ENCODE measurements at places on chromosomes 7 and 10. TPM values are rescaled to one million over a fixed set of nuclear protein-coding genes. Genes with fewer than 3 reads are reported as not detected.

DNA sequence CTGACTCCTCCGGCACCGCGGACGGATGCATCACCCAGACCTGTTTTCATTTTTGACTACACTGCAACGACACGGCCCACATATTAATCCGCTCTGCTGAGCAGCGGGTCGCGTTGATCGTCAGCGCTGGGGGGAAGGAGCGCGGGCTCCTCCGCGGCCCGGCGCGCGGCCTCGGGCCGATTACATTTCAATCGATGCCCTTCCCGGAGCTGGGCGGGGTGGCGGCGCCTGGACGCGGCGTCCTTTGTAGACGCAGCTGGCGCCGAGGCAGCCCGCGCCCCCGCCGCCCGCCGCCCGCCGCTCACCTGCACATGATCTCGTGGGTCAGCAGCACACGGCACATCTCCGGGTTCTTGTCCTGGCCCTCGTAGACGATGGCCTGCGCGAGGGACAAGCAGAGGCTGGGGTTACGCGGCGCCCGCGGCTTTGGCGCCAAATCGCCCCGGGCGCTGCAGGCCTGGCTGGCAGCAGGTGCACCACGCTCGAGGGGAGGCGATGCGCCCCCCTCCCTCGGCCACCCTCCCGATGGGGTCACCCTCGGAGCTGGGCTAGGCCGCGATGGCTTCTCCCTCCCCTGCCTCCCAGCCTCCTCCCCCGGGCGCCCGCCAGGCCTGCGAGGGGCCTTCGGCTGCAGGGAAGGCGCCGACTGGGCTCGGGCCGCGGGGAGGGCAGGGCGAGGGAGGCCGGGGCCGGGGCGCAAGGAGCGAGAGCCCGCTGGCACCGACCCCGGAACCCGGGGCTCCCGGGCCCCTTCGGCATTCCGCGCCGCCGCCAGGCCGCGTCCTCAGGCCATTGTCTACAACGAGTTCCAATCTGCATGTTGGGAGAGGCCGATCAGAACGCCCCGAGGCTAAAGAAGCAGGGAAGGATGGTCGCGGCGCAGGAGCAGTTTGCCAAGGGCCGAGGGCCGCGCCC is 5.2 kb downstream of the EBF3 start:
- DNase-seq = no peak

The AGMO gene
- polyA plus RNA-seq = 1.3 TPM

GRCh38 chr7:111362506-111363054 is 199.7 kb downstream of the IMMP2L start:
- no peak for DNase-seq

DNA sequence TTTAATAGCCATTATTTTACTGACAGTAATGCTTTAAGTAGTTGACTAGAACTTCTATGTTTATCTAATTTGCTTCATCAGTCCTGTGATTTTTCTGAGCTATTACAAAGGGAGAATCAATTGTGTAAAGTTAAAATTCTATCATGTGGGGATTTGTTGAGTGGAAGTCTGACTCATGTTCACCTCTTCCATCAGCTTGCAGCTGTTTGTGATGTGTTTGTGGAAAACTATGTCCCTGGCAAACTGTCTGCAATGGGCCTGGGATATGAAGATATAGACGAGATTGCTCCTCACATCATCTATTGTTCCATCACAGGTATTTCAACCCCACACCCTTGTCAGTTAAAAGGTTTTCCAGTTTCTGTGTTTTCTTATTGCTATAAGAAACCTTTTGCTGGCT is 59.9 kb downstream of the SUGCT start:
- DNase-seq = no peak

DNA sequence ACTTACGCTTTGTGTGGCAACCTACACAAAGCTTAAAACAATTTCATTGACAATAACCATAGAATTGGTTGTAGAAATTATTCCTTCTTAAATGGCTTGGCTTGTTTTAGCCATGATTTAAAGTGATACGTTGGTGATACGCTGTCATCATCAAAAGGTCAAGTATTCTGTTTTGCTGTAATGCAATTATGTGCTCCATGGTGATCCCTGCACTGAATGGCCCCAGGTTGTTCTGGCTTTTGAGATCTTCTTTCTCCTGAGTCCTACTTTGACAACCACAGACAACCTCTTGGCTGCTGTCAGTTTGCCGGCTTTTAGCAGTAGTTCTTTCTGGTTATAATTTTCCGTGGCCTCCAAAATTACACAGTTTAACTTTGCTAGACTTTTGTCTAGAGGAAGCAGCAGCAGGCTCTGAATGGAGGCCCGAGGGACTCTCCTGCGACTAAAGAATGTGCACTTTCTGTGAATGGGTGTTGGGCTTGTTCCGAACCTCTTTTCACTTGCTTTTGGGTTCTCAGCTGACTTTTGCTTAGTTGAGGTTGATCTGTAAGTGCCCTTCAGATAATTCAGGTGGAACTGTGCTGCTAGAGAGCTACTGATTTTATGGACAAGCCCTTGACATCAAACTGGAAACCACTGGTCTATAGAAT is 104.7 kb downstream of the TMEM178B start:
- no peak for DNase-seq

The HABP2 gene
- 0.50 TPM for polyA plus RNA-seq

DNA sequence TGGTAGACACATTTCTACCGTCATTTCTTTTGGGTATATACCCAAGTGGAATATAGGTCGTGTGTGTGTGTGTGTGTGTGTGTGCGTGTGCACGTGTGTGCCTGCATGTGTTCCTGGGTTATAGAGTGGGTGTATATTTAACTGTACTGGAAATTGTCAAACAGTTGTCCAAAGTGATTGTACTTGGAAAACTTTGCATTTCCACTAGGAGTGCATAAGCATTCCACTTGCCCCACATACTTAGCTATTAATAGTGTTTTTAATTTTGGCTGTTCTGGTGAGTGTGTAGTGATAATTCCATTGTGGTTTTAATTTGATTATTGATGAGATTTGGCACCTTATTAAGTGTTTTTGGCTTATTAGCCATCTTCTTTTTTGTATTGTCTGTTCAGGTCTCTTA is 25.9 kb downstream of the TRUB1 start:
- no peak for DNase-seq

- DNase-seq = no peak
Measured at GRCh38 chr10:31081937-31082840, 50.5 kb upstream of the ZNF438 start.

- no peak for DNase-seq
Measured at GRCh38 chr10:23157691-23158369, 34.3 kb upstream of the PTF1A start.

DNA sequence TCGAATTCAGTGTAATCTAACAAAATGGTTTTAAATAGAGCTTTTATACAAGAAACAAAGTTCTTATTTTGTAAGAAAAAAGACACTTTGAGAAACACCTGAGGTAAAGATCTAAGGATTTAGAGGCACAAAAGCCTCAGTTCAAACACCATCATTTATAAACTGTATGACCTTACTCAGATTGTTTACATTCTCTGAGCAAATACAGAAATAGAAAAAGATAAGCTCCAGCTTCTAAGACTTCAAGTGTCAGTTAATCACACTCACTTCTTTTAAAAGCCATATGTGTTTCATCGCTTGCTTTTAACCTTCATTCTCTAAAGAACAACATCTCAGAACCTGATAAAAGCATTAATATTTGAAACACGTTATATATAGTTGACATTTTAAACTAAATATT is 27.9 kb downstream of the CADPS2 start:
- no peak for DNase-seq

The ARL5B gene
- polyA plus RNA-seq = 54.9 TPM

GRCh38 chr7:115056019-115056418 is 134.1 kb downstream of the MDFIC start:
- no peak for DNase-seq

DNA sequence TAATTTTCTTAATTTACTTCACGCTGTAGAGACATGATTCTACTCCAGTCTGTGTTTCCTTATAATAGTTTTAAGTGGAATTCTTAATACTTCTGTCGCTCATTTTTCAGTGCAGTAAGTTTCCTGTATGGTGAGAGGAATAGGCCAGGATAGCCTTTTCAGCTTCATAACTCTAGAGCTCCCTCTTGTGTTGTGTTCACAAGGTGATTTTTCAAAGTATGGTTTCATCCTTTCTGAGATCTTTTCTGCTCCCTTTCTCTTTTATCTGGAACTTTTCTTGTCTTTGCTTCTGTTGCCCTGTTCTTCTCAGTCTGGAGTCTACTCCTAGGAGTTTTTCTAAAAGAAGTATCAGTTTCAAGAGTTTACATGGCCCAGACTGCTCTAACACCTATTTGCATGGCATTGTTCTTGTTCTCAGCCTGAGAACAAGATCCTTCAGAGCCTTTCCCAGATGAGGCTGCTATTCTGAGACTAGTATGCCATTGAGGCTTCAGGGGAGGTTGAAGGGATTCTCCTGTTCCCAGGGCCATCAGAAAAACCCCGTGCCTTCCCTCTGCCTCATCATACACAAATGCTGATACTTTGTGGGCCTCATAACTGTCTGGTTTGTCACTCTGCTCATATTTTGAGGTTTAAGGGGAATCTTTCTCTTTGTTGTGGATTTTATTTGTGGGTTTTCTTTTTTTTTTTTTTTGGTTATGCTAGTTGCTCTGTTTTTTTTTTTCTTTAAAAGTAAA is 21.8 kb downstream of the NET1 start:
- no peak for DNase-seq

GRCh38 chr7:36216063-36216684 is 63.1 kb downstream of the EEPD1 start:
- no peak for DNase-seq

DNA sequence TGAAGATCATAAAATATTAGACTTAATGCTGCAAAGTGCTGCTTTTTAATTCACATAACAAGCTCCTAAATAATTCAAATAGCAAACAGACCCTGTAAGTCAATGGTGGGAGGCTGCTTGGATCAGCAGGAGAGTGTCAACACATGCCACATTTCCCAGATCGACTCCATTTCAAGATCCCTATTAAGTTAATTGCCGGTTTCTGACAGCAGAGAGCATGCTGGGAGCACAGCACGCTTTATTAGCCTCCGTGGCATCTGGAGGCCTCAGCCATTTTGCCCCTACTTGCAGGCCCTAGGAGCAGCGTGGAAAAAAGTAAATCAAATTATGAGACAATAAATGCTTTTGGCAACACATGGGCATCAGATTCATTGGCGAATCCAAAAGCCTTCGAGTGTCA is 201.0 kb downstream of the EMX2 start:
- DNase-seq = no peak

DNA sequence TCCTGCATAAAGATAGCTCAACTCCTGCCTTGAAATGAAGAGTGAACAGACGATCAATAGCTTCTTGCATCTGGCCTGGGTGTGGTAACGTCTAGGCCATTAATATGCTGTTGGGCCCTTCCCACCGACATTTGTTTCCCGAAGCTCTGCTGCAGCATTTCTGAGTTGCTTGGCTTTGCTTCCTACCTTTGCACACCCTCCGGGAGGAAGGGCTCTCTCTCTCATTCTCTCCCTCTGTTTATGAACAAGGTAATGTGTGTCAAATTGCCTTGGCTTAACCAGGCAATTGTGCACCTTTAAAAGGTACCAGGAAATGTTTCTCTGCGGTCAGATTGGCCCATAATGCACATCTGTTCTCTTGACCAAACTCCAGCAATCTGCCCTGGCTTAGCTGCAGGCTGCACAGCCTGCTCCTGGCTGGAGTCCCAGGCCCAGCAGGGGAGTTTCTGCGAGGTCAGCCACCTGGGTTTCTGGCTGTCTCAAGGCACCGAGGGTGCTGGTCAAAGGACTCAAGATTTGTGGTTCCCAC is 223.7 kb downstream of the SNX10 start:
- no peak for DNase-seq

- no peak for DNase-seq
Measured at GRCh38 chr7:154789404-154789803, 213.5 kb downstream of the PAXIP1 start.

- no peak for DNase-seq
Measured at GRCh38 chr7:28748346-28748745, 209.8 kb downstream of the TRIL start.

DNA sequence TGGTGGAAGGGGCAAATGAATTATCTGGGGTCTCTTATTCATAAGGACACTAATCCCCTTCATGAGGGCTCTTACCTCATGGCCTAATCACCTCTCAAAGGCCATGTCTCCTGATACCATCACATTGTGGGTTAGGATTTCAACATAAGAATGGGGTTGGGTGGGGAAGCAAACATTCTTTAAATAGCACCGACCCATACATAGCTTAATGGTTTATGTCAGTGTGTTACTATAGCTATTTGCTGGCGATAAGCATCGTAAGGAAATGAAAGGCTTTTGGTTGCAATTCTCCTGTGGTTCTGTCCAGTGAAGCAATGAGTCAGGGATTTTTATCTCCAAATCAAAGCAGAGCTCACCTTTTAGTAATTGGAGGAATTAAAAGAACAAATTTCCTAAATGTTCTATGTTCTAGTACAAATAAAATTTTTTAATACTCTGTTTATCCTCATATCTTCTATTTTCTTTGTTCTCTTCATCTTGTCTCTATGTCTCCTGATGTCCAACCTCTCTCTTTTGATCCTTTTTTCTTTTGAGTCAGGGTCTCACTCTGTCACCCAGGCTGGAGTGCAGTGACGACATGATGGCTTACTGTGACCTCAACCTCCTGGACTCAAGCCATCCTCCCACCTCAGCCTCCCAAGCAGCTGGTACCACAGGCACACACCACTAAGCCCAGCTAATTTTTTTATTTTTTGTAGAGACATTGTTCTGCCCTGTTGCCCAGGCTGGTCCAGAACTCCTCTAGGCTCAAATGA is 57.0 kb upstream of the GLCCI1 start:
- DNase-seq = no peak

- DNase-seq = no peak
Measured at GRCh38 chr10:125024497-125025234, 82.7 kb downstream of the ZRANB1 start.

The TMEM130 gene
- 64.2 TPM for polyA plus RNA-seq

The GPR85 gene
- 0.89 TPM for polyA plus RNA-seq

DNA sequence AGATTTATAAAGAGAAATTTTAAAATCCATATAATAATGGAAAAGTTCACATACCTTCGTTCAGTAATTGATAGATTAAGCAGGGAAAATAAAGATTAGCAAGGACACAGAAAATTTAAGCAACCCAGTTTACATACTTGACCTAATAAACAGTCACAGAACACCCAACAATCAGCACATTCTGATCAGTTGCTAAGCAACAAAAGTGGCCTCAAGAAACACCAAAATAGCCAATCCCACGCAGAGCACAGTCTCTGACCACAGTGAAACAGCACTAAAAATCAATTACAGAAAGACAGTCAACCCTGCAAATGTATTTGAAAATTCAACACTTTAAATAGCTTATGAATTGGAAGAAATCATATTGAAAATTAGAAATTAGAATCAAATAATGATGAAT is 39.3 kb upstream of the DRGX start:
- no peak for DNase-seq

DNA sequence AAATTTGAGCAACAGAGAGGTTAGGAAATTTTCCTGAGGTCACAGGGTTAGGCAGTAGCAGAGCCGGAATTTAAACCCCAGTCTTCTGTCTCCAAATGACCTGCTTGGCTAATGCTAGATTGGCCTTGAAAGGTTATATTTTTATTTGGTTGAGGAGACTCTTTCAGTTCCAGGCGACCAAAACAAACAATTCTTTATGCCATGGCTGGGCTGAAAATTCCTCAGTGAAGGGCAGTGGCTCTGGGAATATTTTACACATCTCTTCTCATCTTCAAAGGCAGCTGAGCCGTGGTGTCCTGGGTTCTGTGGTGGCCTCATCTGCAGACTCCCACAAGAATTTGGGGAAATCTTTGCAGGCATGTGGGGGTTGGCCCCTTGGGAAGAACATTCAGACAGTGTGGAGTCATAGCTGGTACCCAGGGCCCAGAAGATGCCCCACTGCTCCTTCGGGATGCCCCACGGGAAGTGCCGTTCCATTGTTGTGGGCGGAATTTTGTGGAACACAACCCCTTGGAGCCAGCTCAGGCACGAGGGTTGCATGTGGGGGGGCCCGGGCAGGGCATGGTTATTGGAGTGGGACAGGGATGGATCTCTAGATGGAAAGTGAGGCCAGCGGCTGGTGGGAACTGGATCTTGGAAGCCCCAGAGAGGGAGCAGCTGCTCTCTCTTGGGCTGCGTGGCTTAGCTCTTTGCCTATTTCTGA is 33.2 kb downstream of the RPS24 start:
- no peak for DNase-seq

Measured in left renal pelvis (tissue), 4 donors.